Suppressor macrophage (primary cell): ENCODE measurements at places on chromosomes 6 and 20.
A peak's percentile ranks its signal among the peaks of the same experiment; 100 is the strongest.

DNA sequence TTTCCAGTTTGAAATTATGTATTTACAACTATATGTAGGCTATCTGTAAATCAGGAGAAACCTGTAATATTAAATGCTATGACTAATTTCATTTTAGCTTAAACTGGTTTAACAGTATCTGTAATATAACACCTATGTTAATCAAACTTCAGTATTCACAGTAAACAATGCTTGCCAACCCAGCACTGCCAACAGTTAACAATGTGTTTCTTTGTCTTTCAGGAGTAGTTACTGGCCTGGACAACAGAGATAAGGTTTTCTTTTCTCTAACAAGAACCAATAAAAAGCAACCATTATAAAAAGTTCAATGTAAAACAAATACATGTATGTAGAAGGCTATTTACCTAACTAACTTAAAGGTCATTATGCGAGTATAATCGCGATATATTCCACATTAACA, 158.8 kb downstream of the CDK19 start:
- no peak for DNase-seq

- no peak for DNase-seq
Measured at GRCh38 chr6:138620630-138621029, 121.3 kb upstream of the NHSL1 start.

GRCh38 chr6:157133856-157134255, 189.5 kb downstream of the TMEM242 start:
- no peak for DNase-seq

- DNase-seq = no peak
Measured at GRCh38 chr6:167210375-167211294, 52.9 kb upstream of the GPR31 start.

DNA sequence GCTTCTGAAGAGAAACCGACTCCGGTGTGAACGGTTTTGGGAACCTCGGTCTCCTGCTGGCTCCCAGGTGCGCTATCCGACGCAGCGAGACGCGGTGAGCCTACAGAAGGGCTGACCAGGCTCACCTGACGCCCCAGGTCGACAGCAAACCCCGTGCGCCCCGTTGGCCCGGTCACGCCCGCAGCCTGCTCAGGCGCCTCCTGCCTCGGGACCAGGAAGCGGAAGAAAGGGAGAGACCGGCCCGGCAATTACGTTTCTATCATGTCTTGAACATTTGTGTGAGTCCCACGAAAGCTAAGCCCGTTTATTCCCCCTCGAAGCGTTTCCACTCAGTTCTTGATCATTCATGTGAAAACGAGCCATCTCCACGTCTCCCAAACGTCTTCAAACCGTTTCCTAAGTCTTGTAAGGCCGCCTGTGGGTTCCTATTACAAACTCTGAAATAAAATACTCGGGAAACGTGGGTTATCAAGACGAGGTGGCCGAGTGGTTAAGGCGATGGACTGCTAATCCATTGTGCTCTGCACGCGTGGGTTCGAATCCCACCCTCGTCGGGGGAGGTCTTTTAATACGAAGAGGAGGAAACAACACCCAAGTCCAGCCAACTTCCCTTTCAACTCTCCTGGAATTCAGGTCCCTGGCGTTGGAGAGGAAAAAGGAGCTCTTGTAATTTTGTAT, 150.5 kb upstream of the PRSS16 start:
- DNase-seq = peak; percentile 41

GRCh38 chr6:7267466-7268091, 45.4 kb downstream of the SSR1 start:
- DNase-seq = peak; percentile 78

DNA sequence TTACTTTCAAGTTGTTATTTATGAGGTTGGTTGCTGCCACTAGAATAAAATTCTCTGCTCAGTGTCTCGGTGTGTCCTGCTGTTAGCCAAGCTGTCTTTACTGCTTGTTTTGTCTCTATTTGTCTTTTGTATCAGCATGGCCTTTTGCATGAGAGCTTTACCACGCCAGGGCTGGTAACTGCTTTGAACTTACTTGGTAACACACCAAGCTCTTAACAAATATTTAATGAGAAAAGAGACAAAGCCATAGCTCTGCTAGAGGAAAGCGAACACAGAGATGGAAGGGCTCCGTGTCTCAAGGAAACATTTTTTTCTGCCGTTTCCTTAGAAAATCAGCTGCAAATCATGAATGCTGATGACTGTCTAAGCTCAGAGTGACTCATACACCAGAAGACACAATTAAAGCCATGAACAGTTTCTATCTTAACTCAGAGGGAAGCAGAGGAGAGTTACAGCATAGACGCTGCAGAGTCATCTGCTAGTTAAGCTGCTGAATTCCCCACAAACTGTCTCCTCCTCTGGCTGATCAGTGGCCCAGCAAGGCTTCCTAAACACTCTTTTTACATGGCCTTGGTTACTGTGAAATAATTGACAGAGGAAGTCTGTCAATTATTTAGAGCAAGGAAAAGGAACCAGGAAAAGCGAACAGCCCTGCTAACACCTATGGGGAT, 44.8 kb downstream of the AGPAT4 start:
- peak; percentile 81 for DNase-seq

DNA sequence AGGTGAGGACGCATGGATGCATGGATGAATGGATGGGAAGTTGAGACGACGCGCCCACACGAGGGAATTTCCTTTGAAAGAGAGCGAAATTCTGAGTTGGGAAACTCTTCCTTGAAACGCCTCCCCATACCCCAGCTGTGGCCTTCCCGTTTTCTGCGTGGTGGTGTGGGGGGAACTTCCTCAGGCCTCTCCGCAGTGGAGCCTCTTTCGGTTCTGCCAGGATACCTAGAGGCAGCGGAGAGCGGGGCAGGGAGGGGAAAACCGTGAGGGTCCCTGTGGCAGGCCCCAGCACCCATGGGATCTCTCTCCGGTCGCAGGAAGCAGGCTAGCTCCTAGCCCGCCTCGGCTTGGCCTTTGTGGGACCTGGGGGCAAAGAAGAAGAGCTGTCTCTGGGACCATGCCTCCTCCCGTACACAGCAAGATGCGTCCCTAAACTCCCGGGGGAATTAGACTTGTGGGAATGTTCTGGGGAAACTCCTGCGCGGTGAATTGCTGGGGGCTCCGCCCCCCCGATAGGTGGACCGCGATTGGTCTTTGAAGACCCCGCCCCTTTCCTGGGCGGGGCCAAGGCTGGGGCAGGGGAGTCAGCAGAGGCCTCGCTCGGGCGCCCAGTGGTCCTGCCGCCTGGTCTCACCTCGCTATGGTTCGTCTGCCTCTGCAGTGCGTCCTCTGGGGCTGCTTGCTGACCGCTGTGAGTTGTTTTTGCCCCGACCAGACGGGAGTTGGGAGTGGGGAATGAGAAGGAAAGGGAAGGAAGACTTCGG, at the start of gene CD40:
Gene CD40 (plus strand): TSS at position 611 of the 764 bp plus-strand sequence. CDS start 30 bp downstream, at position 641.
- peak; percentile 78 for DNase-seq

- peak; percentile 62 for DNase-seq
Measured at GRCh38 chr20:10551732-10552724, 116.9 kb downstream of the SLX4IP start.

- DNase-seq = no peak
Measured at GRCh38 chr20:39294137-39294725, 332.1 kb downstream of the DHX35 start.

GRCh38 chr6:145845557-145845956, 31.0 kb upstream of the FBXO30 start:
- no peak for DNase-seq

- peak; percentile 59 for DNase-seq
Measured at GRCh38 chr6:45072016-45072415, 256.1 kb upstream of the RUNX2 start.

DNA sequence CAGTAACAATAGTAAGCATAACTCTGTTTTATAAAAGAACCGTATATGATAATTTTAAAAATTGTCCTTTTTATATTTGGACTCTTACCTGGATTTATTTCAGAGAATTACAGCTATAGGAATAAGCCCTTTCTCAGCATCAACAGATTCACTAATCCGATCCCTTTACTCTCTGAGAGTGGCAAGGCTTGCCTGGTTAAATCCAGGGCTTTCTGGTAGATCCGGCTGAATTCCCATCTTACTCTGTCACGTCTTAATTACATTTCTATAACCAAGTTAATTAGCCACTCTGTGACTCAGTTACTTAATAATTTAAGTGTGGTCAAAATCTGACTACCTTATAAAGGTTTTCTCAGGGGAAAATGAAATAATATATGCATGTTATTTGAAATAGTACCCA, 294.7 kb downstream of the FRK start:
- no peak for DNase-seq

DNA sequence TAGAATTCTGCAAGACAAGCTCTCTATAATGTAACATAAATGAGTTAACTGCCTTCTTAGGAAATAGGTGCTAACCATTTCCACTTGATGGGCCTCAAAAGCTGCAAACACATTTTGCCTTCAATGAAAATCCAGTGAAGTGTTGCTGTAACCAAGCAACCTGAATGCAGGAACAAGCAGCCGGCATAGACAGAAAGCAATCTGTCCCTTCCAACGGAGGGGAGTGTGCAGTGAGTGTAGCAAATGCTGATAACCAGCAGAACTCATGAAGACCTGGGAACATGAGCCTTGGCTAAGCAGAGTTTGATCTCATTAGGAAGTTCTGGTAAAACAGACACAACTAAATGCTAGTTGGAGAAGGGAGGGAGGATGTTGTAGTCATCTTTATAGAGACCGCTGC, 697.8 kb downstream of the KIF16B start:
- no peak for DNase-seq

DNA sequence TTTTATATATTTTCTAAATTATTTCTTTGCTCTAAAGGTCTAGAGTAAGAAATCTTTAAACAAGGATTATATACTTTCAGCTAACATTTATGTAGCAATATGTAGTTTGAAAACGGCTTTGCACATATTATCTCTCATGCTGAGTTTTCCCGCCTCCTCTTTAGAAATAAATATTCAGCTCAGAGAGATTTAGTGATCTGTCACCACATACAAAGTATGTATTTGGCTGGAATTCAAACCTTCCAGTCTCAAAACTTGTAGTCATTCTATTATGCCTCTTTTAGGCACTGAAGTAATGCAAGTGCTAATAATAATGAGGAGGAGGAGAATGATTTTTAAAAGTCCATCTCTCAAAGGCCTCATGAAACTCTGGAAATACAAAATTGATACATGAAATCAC, 525.0 kb downstream of the GRIK2 start:
- DNase-seq = no peak

DNA sequence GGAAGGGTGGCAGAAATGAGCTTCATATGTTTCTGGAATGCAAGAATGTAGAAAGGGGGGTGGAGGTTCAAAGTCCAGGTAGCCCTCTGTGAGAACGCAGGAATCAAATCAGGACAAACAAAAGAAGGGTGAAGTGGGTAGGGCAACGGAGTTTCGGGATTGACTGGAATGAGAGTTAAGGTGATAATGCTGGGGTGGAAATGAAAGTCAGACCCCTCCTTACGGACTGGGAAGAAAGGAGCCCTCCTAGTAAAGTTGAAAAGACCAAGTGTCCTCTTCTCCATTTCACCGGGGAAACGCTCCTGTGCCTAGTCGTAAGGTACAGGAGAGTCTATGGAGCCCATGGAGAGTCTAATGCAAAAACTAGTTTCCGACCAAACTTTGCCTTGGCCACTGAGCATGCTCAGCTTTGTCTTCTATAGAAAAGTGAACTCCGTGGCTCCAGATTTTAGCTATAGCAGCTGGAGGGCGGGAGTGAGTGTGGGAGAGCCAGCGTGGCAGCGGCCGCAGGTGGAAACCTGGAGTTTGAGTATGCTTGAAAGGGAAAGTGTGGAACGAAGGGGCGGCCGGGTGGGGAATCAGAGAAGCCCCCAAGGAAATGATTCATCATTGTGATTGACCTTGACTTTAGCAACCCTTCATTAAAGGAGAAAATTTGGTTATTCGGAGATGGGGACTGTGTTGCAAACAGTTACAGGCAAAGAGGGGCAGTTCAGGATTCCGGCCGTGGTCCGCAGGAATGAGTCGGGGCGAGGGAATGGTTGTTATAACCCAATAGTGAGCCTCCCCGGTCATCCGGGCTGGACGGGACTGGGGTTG, 1.3 kb upstream of the LRRC1 start:
- peak; percentile 53 for DNase-seq

DNA sequence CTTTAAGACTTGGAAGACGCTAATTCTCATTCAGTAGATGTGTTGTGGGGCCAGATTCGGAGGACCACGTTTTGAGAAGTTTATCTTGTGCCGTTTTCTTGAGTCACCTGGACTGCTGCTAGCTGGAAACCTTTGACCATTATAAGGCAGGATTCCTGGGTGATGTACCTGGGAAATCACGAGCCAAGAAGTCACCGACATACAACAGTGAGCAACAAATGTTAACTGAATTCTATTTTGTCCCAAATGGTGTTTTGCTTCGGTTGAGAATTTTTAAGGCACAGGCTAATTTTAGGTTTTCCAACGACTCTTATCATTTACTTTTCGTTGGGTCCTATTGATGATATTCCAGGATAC, 93.4 kb upstream of the BTN3A2 start:
- no peak for DNase-seq
